ENCODE measurements at places on chromosomes 11 and 22. TPM values are rescaled to one million over a fixed set of nuclear protein-coding genes. Genes with fewer than 3 reads are reported as not detected.

- no peak for DNase-seq
Measured at GRCh38 chr11:115996125-115996807, 492.1 kb upstream of the CADM1 start.

- DNase-seq = peak; percentile 87
Measured at GRCh38 chr11:74611369-74611861, 19.0 kb downstream of the POLD3 start.

- no peak for DNase-seq
Measured at GRCh38 chr11:117874910-117875381, 1.5 kb downstream of the FXYD6 start.

GRCh38 chr11:61201476-61201875 lies 1.8 kb upstream of the PGA3 start:
- DNase-seq = no peak

GRCh38 chr11:35524780-35525179 lies 636 bp downstream of the PAMR1 start:
- peak; percentile 68 for DNase-seq

DNA sequence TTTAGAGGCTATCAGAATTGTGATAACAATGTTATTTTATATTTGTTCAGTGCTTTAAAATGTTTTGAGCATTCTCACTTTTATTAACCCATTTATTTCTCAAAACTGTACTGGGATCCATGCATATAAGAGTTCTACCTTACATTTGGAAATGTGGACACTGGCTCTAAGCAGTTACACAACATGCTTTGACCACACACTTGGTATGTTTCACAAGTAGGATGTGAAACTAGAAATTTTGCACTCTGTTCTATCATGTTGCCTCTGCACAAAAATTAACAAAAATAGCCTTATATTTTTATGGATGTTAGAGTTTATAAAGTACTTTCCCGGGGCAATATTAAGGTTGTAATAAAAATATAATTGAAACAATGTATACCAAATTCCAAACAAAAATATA lies 126.9 kb upstream of the CHORDC1 start:
- DNase-seq = no peak

GRCh38 chr11:17273668-17274282 lies 2.8 kb upstream of the NUCB2 start:
- no peak for DNase-seq

DNA sequence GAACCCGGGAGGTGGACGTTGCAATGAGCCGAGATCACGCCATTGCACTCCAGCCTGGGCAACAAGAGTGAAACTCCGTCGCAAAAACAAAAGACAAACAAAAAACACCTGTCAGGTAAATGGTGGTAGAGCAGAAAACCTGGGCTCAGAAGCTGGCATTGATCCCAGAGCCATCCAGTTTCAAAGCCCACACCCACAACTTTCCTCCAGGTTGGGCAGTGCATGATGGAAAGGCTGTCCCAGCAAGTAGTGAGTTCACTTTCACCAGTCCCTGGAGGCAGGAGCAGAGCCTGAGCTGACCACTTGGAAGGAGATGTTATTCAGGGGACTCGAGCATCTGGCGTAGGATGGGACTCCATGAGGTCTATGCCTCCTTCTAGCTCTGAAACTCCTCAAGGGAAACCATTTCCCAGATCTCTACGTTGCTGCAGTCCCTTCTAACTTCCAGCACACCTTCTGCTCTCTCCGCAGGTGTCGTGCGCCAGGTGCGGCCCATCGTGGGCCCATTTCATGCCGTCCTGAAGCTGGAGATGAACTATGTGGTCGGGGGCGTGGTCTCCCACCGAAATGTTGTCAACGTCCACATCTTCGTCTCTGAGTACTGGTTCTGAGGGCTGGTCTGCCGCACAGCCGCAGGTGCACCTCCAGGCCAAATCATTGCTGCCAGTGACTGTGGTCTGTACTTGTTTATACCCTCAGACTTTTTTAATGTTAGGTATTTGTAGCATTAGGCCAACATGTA lies 71.6 kb upstream of the ATXN10 start:
- no peak for DNase-seq

- DNase-seq = no peak
Measured at GRCh38 chr11:117054382-117054781, 43.8 kb downstream of the SIK3 start.

GRCh38 chr11:123419731-123420452 lies 10.2 kb upstream of the GRAMD1B start:
- DNase-seq = no peak

GRCh38 chr22:26442086-26442756 lies 13.2 kb downstream of the ASPHD2 start:
- no peak for DNase-seq

GRCh38 chr11:74932797-74933196 lies 16.1 kb downstream of the XRRA1 start:
- DNase-seq = peak; percentile 95

DNA sequence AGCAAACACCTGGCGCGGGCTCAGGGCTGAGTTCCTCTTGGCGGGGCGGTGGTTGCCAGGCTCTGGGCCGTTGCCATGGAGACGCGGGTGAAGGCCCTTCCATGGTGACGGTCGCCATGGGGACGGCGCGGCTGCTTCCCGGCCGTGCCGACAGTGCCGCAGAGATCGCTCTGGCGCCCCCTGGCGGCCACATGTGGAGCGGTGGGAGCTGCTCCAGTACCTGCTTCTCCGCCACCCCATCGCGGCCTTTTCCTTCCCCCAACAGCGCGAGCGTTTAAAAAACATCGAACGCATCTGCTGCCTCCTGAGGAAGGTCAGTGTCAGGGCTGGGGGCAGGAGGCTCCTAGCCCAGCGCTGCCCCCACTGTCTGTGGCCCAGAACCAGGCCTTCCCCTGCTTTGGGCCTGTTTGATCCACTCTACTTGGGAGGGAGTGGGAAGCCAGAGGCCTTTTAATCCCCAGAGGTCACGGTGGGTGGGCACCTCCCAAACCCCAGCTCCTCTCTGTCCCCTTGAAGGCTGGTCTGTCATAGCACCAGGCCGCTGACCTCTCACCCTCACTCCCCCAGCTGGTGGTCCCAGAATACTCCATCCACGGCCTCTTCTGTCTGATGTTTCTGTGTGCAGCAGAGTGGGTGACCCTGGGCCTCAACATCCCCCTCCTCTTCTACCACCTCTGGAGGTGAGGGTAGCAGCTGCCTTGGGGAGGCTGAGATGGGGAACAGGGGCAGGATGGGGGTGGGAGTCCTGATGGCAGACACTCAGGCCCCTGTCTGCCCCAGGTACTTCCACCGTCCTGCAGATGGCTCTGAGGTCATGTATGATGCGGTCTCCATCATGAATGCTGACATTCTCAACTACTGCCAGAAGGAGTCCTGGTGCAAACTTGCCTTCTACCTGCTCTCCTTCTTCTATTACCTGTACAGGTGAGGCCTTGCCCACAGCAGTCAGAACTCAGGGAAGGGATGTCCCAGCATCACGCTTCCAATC lies 4.8 kb downstream of the CNIH2 start:
- peak; percentile 91 for DNase-seq

DNA sequence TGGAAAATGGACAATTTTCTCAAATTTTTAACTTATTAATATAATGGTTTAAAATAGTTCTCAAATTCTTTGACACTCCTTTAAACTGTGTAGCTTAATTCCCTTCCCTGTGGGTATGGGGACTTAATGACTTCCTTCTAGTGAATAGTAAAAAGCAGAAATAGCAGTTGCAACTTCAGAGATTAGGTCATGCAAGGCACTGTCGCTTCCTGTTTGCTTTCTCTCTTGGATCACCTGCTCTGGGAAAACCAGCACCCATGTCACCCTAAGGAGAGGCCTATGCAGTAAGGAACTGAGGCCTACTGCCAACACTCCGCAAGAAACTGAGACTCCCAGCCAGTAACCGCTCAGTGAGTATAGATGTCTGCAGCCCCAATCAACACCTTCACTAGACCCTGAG lies 5.5 kb upstream of the PANX3 start:
- DNase-seq = no peak

GRCh38 chr11:80584661-80585060 lies 1143.8 kb upstream of the TENM4 start:
- DNase-seq = no peak

GRCh38 chr22:39454385-39454871 lies 2.4 kb upstream of the MGAT3 start:
- no peak for DNase-seq

DNA sequence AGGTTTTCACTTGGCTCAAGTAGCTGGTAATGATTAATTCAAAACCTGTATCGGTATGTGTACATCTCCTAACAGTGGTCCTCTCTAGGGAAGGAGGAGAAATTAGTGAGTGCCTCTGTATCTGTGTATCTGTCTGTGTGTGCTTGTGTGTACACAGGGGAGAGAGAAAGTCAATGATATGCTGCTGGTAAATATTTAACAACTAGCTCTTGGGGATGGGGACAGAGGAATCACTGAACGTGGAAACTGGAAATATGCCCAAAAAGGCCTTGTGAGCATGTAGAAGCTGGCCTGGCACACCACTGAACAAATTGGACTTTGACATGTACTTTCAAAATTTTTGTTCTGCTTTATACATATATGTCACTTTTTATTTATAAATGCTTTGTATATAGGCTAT lies 214.0 kb upstream of the SYN3 start:
- no peak for DNase-seq

Gene SCARF2
- total RNA-seq = 3.4 TPM

Gene B3GAT1
- total RNA-seq = not detected

Gene SPI1
- not detected for total RNA-seq

Gene ENTHD1
- total RNA-seq = not detected

Gene NAALAD2
- not detected for total RNA-seq

Gene HBE1
- total RNA-seq = 1.4 TPM

Gene KIF18A
- total RNA-seq = 37.2 TPM

Gene MMP12
- total RNA-seq = not detected
